GM10248 (cell line): ENCODE measurements at places on chromosomes 1 and 21.

DNA sequence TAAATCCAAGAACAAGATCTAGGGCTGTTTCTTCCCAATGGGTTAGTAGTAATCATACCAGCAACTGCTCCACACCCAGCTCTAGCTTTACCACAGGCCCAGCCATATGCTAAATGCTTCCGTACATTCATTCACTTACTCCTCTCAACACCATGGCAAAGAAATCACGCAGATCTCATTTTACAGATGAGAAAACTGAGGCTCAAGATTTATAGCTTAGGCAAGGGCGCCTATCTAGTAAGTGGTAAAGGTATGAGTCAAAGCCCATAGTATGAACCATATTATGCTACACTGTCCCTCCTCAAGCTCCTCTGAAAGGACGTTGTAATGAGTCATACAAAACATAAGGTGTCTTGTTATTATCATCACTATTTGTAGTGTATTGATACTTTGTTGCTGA, 82.2 kb downstream of the NIBAN1 start:
- no peak for DNase-seq

- no peak for DNase-seq
These were observed 24.9 kb upstream of the ETS2 start for GRCh38 chr21:38780879-38781278.

DNA sequence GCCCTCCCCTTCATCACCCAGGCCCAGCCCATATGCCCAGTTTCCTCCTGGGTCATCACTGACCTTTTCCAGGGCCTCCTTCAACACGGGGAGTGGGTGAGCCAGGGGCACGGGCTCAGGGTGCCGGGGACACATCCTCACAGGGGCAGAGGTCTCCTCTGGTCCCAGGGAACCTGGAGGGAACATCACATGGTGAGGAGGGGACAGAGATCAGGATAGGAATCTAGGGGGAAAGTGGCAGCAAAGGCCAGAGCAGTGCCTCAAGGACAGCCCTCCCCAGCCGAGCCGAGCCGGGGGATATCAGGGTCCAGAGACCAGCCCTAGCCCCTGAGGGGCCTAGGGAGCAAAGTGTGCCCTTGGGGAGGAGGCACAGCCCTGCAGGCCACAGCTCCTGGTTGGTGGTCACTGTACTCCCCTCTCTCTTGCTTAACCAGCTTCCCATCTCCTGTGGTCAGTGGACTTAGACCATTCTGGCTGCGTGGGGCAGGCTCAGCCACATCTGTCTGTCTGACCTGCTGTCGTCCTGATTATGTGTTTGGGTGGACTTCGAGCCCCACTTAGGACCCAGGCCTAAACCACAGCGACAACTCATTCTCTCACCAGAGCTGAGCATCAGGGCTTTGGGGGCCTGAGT, 9.5 kb downstream of the LACTBL1 start:
- DNase-seq = no peak

- DNase-seq = no peak
These were observed 4.6 kb upstream of the GMEB1 start for GRCh38 chr1:28663871-28664470.

DNA sequence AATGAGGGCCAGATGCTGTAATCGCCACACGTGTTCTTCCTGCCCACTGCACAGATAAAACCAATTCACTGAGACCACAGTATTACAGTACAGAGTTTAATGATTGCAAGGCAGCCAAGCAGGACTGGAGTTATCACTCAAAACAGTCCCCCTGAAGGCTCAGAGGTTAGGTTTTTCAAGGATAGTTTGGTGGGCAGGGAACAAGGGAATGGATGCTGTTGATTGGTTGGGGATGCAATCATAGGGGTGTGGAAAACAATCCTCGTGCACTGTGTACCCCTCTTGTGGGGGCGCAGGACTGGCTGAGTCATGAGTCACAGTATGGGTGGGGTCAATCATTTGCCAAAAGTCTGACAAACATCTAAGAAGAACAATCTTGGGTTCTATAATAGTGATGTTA, 12.4 kb upstream of the USP1 start:
- no peak for DNase-seq
